ENCODE measurements at places on chromosomes 2 and 18. TPM values are rescaled to one million over a fixed set of nuclear protein-coding genes. Genes with fewer than 3 reads are reported as not detected.

Gene SLC11A1
- total RNA-seq, result under 0.01 TPM

Gene PLGLB1
- total RNA-seq, result 1.3 TPM

Gene CPO
- total RNA-seq, result 0.19 TPM

Gene SPP2
- total RNA-seq, result not detected

Gene WNT6
- not detected for total RNA-seq

Gene ACMSD
- not detected for total RNA-seq

Gene ALPI
- total RNA-seq, result not detected

Gene ANKRD29
- total RNA-seq, result 5.2 TPM

Gene SCN1A
- total RNA-seq, result not detected

Gene GREB1
- 0.19 TPM for total RNA-seq

Gene LIMS4
- 111 TPM for total RNA-seq

Gene CDH19
- not detected for total RNA-seq

Gene DNAJC5G
- total RNA-seq, result 0.98 TPM

Gene RAB31
- 33.6 TPM for total RNA-seq

Gene CPSF3
- total RNA-seq, result 38.2 TPM

Gene PECR
- 6.1 TPM for total RNA-seq
